HCT116 (cell line): ENCODE measurements at places on chromosomes 5 and 9.
A peak's percentile ranks its signal among the peaks of the same experiment; 100 is the strongest.

GRCh38 chr5:9781275-9781674 lies 151.1 kb upstream of the TAS2R1 start:
- DNase-seq: no peak

- DNase-seq: peak; percentile 95
Measured at GRCh38 chr5:160165137-160166068, 46.2 kb upstream of the PWWP2A start.

DNA sequence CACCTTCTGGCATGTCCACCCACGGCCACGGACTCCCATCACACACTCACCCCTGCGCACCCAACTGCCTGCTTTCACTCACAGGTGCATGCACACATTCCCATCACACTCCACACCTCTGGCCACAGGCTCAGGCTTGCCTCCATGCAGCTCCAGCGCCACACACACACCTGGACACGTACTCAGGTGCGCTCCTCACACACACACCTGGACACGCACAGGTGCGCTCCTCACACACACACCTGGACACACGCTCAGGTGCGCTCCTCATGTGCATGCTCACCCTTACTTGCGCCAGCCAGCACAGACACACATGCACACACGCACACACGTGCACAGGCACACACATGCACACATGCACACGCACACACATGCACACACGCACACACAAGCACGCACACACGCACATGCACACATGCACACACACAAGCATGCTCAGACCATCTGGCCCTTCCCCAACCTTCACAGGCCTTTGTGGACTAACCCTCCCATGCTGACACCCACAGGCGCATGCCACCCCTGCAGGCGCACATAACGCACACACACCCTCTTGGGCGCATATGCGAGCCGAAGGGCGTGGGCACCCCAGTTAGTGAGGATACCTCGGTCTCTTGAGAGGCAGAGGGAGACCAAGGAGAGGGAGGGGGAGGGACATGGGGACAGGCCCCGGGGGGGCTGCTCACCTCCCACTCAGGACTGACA lies 8.3 kb downstream of the GRIN1 start:
- no peak for DNase-seq

GRCh38 chr5:139761057-139761450 lies 34.6 kb upstream of the PSD2 start:
- DNase-seq: no peak

DNA sequence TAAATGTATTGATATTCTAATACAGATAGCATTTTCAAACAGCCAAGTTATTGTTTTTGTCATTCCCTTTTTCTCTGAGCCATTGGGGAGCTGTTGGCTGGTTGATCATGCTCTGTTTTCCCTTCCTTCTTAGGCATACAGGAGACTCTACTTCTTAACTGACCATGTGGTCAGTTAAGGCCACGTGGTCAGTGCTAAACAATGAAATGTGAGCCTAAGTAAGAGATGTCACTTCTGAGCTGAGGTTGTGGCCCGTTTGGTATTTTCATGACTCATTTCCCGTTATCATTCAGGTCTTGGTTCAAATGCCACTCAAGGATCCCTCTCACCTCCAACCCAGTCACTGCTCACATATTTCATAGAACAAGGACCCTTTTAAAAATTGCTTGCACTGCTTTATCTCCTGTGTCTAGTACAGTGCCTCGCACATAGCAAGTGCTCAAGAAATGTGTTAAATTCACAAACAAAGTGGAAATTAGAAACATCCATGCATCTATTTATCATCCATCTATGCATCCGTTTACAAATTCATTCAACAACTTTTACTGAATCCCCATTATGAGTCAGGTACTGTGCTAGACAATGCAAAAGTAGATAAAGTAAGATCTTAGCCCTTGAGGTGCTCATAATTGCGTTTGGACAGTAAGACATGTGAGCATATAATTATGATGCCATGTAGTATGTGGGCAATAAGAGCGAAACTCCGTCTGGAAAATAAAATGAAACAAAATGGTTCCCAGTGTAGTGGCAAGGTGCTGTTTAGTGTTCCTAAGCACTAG lies 50.7 kb downstream of the ARRDC3 start:
- peak; percentile 57 for DNase-seq
